ENCODE measurements at places on chromosomes 5 and 9.
A peak's percentile ranks its signal among the peaks of the same experiment; 100 is the strongest.

- DNase-seq, result no peak
Observed at GRCh38 chr9:114364134-114365041, 23.4 kb downstream of the AKNA start.

DNA sequence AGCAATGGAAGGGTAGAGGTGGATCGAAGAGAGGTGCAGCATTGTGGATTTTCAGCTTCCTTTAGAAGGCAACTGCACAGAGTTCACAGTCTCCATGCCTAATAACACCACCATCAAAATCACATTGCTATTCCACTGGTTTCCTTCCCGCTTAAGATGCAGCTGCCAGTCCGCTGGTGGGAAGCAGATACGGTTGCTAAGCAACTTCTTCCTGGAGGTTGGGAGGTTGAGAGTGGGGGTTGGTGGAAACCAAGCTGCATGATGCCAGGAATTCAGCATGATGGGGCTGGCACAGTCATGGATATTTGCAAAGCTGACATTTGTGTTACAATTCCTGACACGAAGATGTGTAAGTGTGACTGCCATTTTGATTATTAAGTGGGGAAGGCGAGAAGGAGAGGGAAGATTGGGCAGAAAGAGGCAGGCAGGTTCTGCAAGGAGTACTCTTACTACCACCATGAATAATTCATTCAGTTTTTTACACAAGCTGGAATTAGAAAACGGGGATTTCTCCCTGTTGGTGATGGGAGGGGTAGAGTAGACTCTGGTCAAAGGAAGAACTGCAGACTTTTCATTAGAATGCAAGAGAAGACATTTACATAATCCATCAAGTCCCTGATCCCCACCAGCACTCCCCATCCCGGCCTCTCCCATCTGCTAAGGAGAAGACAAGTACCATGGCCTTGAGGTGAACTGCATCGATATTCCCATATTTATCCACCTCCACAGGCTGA, 87.5 kb downstream of the GLDC start:
- no peak for DNase-seq

DNA sequence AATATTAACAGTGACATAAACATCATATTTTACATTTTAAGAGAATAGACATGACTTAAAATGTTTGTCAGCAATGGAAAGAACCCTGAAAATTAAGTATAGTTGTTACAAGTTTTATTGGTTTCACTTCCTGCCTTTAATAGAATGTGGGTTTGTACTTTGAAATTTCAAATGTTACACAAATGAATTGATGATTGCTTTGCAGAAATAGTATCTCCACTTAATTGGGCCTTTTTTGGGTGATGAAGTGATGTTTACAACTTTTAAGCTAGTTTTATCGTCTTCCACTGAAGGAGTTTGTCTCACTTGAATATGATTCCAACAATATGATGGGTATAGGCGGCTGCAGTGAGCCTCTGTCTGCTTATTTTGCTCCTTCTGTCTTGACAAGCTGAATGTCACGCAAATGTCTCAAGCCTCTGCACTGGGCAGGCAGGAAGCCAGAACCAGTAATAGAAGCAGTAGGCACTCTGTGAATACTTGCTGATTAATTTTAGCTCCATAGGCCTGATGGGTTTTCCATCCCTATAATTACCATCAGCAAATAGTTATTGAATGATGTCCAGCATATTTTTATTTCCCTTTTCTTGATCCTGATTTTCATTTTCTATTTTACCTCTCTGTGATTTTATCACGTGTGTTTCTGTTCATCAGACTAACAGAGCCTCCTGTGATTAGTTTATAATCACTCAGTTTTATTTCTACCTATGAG, 10.6 kb upstream of the NR3C1 start:
- DNase-seq, result no peak

DNA sequence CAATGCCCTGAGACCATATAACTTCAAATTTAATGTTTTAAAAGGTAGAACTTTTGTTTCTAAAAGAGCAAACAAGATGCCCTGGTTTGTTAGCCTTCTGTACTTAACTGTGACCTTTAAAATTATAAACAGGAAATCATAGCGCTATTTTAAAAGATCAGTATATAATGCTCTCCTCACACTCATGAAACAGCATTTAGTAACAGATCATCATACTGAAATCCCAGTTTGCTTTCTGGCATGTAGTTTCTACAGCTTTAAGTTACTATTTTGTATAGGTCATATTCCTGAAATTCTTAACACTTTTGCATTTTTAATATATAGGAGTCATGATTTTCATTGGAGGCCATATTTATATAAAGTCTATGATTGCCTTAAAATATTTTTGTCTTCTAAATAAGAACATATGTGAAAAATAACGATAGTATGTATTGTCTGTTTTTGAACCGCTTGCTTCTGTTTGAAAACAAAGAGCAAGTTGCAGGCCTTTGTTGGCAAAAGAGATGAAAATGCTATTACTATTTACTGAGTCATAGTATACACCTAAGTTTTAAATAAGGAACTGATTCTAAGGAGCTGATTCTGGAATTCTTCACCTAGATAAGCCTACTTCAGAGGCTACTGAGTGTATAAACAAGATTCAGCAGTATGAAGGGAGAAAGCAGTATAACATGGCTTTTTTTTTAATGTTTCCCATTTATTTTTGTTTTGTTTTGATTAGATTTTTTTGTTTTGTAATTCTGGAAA, 20.5 kb downstream of the SRFBP1 start:
- DNase-seq, result no peak

- DNase-seq, result no peak
Observed at GRCh38 chr5:96478983-96479382, 45.9 kb upstream of the PCSK1 start.

- DNase-seq, result no peak
Observed at GRCh38 chr5:128257076-128257475, 173.5 kb downstream of the SLC12A2 start.

GRCh38 chr9:105069696-105070095, 141.7 kb upstream of the ABCA1 start:
- no peak for DNase-seq

DNA sequence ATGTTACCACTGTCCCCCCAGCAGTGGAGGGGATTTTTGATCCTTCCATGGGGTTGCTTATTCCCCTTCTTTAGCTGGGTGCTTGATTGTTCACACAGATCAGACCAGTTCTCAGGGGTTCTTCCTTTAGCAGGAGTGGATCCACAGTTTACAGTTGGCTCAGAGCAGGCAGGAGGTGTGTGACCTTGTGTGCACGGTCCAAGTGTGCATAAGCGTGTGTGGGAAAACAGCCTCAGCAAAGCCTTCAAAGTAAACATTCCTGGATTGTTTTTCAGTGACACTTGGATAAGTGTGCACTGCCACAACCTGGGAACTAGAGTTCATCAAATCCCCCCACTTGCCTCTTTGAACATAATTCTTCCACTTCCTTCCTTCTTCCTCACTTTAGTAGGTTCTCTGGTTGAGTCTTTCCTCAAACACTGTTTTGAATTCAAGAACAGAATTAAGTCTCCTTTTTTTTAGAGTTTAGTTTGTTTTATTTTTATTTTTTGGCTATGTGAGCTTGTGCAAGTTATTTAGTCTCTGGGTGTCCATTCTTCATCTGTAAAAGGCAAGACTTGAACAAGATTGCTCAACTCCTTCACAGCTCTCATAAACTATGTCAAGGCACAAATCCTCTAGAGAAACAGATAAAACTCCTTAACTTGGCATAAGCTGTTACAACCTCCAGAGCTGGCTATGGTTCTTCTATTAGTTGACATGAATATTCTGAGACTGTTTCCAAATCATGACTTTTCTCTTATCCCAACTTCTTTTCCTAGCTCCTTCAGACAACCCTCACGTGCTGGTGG, 78.0 kb downstream of the OSMR start:
- DNase-seq, result no peak

DNA sequence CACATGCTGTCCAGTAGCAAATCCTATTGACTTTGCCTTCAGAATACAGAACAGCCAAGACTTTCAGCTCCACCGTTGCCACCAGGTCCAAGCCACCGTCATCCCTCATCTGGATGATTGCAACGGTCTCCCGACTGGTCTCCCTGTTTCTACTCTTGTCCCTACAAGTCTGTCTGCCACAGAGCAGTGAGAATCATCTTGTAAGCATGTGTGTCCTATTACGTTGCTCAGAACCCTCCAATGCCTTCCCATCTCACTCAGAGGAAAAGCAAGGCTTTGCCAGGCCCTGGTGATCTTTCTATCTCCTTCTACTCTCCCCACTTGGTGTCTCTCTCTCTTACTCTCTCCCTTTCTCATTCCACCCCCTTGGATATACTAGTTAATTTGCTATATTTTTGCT, 76.7 kb upstream of the GDNF start:
- no peak for DNase-seq

DNA sequence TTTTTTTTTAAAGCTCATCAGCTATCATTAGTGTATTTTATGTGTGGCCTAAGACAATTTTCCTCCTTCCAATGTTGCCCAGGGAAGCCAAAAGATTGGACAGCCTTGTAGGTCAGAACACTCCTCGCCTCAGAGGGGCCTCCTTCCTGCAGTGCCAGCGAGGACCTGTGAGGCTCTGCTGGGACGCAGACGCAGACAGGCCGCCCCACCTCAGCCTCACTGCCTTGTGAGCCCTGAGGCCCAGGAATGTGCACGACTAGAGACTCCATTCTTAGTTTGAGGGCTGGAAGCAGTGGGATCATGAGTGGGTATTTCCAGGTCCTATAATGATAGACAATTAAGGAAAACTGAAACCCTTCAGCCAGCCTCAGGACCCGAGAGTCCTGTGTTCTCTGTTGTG, 85.4 kb downstream of the PJA2 start:
- no peak for DNase-seq

DNA sequence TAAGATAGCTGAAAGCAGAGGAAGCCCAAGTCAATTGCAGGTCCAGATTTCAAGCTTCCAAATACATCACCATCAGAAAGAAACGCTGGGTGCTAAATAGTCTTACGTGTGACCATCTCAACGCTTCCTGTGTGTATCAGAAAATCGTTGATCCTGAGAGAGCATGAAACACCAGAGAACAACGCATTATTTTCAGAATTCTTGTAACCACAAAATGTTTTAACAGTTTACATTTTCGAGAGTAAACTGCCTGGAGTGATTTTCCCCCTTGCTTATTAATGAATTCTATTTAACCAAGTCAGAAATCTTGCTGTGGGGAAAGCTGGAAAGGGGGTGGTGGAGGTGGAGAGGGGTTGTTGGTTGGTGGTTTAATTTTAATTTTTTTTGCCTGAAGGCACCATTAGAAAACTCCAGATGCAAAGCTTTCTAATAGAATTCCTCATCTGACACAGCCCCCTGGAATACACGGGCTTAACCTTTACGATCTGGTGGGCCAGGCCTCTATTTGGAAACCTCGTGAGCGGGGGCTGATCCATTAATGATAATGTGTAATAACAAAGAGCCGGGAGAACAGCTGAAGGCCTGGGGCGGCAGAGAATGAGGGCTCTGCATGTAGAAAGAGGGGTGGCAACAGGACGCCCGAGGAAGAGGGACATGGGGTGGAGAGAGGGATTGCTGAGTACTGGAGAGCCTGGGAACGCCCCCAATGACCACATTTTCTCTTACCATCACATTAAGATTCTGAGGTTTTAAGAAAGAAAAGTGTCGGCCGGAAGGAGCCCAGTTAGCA, 124.5 kb upstream of the NFIB start:
- DNase-seq, result no peak

DNA sequence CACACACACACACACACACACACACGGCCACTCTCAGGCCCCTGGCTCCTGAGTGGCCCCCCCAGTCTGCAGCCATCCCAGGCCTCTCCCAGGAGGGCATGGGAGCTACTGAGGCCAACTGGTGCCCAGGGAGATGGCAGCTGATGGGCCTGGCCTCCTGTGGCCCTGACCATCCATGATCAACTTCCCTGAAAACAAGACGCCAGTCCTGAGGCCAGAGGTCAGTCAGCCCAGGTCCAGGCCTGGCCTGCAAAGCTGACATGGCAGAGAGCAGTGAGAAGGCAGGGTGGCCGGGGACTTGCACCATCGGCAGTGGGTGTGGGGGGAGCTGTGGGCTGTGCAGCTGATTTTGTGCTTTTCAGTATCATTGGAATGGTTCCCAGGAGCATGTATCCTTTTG, 47.0 kb downstream of the SARDH start:
- no peak for DNase-seq

DNA sequence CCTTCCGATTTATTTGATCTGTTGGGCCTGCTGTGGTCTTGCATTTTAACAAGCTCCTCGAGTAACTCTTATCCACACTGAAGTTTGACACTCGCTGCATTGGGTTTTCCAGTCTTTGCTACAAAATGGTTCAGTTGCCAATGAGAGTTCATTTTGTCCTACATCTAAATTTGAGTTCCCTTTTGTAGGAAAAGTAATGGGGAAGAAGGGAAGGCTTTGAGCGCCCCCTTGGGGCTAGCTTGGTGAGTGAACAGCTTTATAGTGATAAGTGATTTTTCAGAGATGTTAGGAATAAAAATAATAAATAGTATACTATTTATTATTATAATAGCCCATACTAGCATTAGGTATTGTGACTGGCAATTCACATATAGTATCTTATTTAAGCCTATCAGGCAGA, 89.9 kb upstream of the GNAQ start:
- peak; percentile 44 for DNase-seq

GRCh38 chr9:123749580-123750202, 180.2 kb downstream of the DENND1A start:
- DNase-seq, result no peak

Measured in activated CD4-positive, CD25-positive, alpha-beta regulatory T cell treated with anti-CD3 and anti-CD28 coated beads, Interleukin-2, amount 50 U/mL, for 72 hours (primary cell).